ENCODE measurements at places on chromosomes 4 and X. TPM values are rescaled to one million over a fixed set of nuclear protein-coding genes. Genes with fewer than 3 reads are reported as not detected.

DNA sequence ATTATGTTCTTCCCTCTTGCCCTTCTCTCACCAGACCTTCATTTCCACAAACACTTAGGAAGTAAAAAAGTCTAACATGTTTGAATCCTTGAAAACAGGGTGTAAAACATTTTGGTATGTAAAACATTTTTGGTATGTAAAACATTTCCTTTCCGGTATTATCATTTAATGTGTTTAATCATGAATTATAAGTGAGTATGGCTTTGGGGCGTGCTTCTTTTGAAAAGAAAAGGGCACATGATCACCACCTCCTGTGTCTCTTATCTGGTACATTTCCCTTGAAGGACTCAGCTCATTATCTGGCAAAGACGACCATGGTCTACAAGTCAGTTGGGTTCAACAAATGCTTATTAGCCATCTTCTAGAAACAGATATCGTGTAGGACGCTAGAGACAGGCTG lies 283.6 kb downstream of the FRMPD4 start:
- no peak overlapping the region for H3K27ac ChIP-seq
- no peak for DNase-seq
- no peaks in the 10 kb centered on the region for H3K36me3 ChIP-seq
- H3K27me3 ChIP-seq = no peaks in the 10 kb centered on the region

DNA sequence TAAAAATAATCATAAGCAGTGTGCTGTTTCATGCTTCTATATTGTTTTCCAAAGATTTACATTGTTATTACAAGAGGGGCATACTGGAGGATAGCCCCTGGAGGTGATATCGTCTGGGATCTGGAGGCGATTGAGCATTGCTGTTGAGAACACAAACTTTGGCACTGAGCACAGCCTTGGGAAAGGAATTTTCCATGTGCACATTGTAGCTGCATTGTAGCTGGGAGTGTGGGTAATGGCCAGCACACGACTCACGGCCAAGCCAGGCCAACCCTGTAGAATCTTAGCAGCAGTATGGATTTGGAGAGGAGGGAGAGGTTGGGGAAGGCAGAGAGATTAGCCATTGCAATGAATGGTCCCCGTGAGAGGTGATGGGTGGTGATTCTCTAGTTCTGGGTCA lies 121.9 kb downstream of the SMIM20 start:
- no peak for DNase-seq
- H3K4me3 ChIP-seq = no peak overlapping the region
- H3K36me3 ChIP-seq = no peaks in the 10 kb centered on the region
- H3K27me3 ChIP-seq = peaks cover 6% of the 10 kb centered on the region
- H3K27ac ChIP-seq = no peak overlapping the region

DNA sequence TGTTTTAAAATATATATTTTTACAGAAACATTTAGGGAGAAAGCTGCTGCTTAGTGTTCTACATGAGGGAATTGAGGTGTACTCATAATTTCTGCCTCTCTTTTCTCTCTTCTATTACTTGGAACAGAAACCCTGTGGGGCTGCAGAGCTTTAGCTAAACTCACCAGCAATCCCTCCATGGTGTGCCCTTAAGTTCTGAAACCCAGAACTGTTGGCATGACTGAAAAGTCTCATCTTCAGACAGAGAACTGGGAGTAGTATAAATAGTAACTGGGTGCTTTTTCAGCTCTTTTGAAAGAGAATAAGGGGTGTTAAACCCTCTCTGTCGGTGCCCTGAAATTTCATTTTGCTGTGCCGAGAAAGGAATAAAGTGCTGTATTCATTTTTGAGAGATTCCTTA lies 294.9 kb upstream of the BOD1L1 start:
- H3K36me3 ChIP-seq = no peaks in the 10 kb centered on the region
- DNase-seq = no peak
- H3K4me3 ChIP-seq = no peak overlapping the region
- no peak overlapping the region for H3K27ac ChIP-seq

DNA sequence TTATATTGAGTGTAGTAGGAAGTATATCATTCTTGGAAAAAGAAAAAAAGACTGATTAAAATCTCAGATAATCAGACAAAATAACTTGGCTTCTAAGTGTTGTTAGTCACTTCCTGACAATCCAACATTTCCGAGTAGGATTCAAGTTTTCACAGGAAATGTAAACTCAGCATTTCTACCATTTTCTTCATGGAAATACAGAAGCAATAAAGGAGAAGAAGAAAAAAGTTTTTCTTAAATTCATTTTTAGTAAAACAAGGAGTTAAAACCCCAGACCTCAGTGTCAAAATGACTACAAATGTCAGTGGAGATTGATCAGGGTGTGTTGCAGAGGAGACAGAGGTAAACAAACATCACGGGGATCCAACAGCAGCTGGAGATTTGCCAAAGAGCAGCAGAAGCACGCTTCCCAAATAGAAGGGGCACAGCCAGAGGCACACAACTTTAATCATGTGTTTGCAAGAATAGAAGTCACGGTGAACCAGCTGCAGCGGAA lies 129.3 kb upstream of the FAM9B start:
- no peak for DNase-seq
- H3K27ac ChIP-seq = no peak overlapping the region
- H3K27me3 ChIP-seq = no peaks in the 10 kb centered on the region
- no peaks in the 10 kb centered on the region for H3K4me1 ChIP-seq
- H3K4me3 ChIP-seq = no peak overlapping the region
- H3K36me3 ChIP-seq = no peaks in the 10 kb centered on the region

DNA sequence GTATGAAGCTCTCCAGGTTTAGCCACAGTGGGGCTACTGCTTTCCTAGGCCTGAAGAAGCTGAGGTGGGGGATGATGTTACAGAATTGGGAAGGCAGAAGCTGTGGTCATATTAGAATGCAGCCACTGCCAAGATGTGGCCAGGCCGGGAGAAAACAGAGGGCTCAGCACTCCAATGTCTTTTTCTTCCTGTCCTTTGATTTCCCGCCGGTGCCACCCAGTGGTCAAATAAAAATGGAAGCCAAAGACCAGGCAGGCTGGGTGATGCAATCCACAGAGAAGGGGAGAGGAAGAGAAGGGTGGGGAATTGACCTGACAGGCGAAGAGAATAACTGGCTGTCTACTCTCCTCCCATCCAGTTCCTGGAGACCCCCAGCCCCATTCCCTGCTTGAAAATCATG lies 94.9 kb upstream of the SHISA3 start:
- no peaks in the 10 kb centered on the region for H3K36me3 ChIP-seq
- H3K27ac ChIP-seq = no peak overlapping the region
- no peaks in the 10 kb centered on the region for H3K27me3 ChIP-seq

DNA sequence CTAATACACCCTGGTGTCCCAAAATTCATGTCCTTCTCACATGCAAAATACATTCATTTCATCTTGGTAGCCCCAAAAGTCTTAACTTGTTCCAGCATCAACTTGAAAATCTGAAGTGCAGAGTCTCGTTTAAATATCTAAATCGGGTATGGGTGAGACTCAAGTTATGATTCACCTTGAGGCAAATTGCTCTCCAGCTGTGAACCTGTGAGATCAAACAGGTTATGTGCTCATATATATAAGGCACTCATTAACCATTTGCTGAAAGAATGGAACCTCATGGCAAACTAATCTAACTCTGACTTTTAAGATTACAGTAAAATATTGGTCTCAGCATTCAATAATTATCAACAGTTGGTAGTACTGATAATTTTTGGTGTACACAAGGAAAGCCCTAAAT lies 55.5 kb downstream of the PDLIM5 start:
- no peak overlapping the region for H3K27ac ChIP-seq
- H3K4me1 ChIP-seq = no peaks in the 10 kb centered on the region
- no peaks in the 10 kb centered on the region for H3K27me3 ChIP-seq
- H3K4me3 ChIP-seq = no peak overlapping the region

DNA sequence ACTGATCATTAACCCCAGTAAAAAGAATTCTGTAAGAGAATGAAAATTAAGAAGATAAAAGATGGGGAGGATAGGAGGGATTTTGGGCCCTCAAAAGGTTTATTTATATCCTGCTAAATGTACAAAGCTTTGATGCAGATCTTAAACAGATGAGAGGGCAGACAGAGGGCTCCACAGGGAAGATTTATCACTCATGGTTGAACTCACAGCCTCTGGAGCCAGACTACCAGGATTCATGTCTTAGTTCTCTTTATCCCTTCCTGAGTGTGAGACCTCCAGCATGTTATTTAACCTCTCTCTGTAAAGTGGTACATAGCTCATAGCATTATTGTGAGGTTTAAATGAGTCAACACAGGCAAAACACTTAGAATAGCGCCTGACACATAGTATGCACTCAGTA lies 74.4 kb downstream of the SOWAHB start:
- no peaks in the 10 kb centered on the region for H3K36me3 ChIP-seq
- no peaks in the 10 kb centered on the region for H3K27me3 ChIP-seq
- no peak overlapping the region for H3K4me3 ChIP-seq
- no peak for DNase-seq
- H3K27ac ChIP-seq = no peak overlapping the region

DNA sequence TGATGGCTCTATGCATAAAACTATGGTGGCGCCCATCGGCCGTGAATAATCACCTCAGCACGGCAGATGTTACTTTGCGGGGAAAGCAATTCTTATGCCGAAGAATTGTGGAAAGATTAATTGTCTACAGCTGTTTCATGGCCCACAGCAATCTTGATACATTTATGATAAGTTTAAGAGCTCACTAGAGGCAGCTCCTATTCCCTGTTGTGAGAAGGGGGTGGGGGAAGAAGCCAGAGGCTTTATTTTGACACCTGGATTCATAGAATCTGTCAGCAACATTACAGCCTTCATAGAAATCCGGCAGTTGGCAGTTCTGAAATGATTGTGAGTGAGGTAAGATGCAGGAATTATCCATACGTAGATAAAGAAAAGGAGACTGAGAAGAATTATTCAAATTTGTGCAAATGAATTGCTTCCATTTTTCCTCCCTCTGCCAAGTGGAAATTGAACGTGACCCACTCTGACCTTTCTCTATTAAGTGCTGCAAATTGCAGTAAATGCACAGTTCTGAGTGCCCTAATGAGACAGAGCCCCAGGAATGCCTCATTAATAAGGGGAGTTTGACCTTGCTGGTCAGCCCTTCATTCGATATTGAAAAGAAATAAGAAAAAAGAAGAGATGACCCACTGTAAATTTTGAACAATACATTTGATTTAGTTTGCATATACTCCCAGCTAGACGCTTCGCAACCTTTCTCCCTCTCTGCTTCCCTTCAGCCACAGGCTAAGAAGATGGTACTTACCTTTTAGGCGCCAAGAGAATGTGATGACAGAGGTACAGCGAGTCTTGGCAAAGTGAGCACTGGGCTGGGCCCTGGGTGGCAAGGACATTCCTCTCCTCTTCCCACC lies 188.8 kb downstream of the GPAT3 start:
- no peaks in the 10 kb centered on the region for H3K36me3 ChIP-seq
- DNase-seq = no peak
- no peak overlapping the region for H3K27ac ChIP-seq
- H3K4me1 ChIP-seq = no peaks in the 10 kb centered on the region
- H3K4me3 ChIP-seq = no peak overlapping the region
- H3K27me3 ChIP-seq = peaks cover 3% of the 10 kb centered on the region

GRCh38 chr4:62709618-62710252 lies 1509.6 kb downstream of the ADGRL3 start:
- H3K36me3 ChIP-seq = no peaks in the 10 kb centered on the region
- no peaks in the 10 kb centered on the region for H3K27me3 ChIP-seq
- H3K4me3 ChIP-seq = no peak overlapping the region
- no peak for DNase-seq
- no peak overlapping the region for H3K27ac ChIP-seq
- no peaks in the 10 kb centered on the region for H3K4me1 ChIP-seq

- no peak overlapping the region for H3K4me3 ChIP-seq
- peaks cover 14% of the 10 kb centered on the region for H3K4me1 ChIP-seq
- H3K27me3 ChIP-seq = no peaks in the 10 kb centered on the region
- peak; percentile 19 for DNase-seq
- H3K27ac ChIP-seq = no peak overlapping the region
These were observed 105.6 kb downstream of the HNRNPD start for GRCh38 chr4:82268050-82268825.

DNA sequence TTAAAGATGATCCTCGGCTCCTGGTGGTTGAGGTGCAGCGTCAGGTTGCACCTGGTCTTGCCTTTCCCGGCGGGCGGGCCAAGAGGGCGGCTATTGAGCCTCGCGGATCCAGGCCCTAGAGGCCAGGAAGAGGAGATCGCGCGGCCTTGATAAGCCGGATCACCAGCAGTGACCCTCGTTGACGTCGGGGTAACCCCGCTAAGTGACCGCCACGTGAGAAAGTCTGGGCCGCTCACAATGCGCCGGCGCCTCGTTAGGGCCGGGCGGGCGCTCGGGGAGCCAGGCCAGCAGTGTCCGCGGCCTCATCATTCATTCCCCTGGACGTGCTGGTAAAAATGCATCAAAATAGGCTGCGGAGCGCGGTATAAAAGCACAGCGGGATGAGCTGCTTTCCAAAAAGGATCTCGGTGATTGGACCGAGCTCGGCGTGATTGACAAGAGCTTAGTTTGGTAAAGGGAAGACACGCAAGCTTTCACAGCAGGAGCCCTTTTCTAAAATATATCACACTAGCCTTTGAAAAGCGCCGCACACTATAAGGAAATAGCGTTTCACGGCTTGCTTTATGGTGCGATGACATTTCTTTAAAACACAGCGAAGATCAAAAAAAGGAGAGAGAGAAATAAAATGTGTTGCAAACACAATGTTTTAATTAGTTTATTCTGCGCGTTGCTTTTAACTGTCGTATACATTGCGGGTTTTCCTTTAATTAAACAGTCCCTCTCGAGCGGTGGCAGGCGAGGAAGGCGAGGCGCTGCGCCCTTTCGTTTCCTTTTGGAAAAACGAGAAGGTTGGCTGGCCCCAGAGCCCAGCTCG lies 15.9 kb upstream of the ZIC3 start:
- peaks cover 3% of the 10 kb centered on the region for H3K27me3 ChIP-seq
- no peak overlapping the region for H3K27ac ChIP-seq
- no peaks in the 10 kb centered on the region for H3K36me3 ChIP-seq
- no peaks in the 10 kb centered on the region for H3K4me1 ChIP-seq
- no peak for DNase-seq

DNA sequence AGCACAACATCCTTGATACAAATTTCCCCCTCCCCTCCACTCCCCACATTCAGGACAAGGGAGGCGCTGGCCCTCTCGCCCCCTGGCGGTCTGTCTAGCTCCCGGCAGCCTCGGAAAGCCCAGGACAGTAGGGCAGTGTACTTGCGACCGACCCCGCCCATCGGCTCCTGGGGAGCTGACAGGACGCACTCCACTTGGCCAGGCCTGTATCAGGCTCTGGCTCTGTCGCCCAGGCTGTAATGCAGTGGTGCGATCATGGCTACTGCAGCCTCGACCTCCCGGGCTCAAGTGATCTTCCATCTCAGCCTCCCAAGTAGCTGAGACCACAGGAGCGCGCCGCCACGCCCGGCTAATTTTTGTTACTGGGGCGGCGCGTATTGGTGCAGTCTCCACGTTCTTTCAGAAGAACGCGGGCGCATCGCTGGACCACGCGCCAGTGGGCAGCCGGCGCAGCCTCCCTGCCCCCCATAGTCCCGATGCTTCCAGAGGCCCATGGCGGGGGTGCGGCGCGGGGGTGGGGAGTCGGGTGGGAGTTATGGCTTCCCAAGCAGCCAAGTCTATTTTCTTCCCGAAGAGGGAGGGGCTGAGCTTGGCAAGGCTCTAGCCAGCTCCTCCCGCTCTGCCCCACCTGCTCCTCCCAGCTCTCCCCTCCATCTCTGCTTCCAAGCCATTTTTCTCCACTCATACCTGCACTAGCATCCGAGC lies 7.8 kb upstream of the AKAP14 start:
- peaks cover 11% of the 10 kb centered on the region for H3K27me3 ChIP-seq
- peak overlapping the region; percentile 30 for H3K4me3 ChIP-seq
- DNase-seq = peak; percentile 55
- no peak overlapping the region for H3K27ac ChIP-seq
- no peaks in the 10 kb centered on the region for H3K4me1 ChIP-seq

- H3K4me3 ChIP-seq = no peak overlapping the region
- peaks cover 5% of the 10 kb centered on the region for H3K27me3 ChIP-seq
- H3K27ac ChIP-seq = no peak overlapping the region
These were observed 18.1 kb downstream of the HTRA3 start for GRCh38 chr4:8287343-8288280.

SMC1A gene
- 73.0 TPM for total RNA-seq

SCARB2 gene
- 23.2 TPM for total RNA-seq

CTPS2 gene
- total RNA-seq = 6.0 TPM

AFP gene
- 2.5 TPM for total RNA-seq

ARMCX4 gene
- 12.0 TPM for total RNA-seq

NUP54 gene
- 48.3 TPM for total RNA-seq
